ENCODE measurements at places on chromosomes 3 and 15.

DNA sequence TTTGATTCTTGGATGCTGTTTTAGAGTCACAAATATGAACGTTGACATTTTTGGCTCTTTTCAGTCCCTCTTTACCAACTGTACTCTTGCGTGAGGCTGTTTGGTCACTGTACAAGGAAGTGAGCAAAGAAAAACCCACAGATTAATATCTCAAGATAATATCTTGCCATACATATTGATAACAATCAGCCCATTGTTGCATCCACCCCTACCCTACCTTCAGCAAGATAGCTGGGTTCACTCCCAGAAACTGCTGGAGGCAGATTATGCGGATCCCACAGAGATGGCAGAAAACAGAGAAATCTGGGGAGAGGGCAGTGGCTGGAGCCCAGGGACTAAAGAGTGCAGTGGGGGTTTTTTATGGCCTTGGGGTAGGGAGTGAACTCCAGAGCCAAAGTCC, 29.9 kb upstream of the MFSD1 start:
- no peak for DNase-seq

DNA sequence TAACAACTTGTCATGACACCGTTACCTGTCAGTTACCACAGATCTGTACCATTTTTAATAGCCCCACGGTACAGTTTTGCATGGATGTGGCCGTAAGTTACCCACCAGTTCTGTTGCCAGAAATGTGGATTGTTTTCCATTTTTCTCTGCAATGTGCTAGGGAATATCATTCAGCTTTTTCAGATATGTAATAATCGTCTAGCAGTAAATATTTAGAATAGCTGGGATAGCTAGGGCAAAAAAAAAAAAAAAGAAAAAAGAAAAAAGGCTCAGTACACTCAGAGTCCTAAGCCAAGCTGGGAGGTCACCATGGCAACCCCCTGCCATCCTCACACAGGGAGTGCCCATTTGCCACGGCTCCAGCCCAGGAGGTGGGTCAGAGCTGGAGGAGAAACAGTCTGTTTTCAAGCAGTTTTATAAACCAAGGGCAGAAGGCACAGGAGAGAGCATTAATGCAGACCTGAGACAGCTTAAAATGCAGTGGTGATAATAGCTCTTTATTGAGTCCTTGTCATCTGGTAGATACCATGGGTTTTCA, 25.2 kb downstream of the PAQR5 start:
- peak; percentile 18 for DNase-seq

DNA sequence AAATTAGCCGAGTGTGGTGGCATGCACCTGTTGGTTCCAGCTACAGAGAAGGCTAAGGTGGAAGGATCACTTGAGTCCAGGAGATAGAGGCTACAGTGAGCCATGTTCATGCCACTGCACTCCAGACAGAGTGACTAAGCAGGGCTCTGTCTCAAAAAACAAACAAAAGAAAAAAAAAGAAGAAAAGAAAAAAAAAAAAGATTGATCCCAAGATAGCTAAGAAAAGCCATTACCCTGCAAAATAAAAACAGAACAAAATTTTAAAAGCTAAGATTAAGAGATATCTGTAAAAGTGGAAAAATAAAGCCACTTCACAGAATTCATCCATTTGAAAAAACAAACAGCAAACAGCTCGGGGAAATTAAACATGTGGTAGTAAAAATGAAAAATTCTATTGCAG, 23.8 kb downstream of the LRRC2 start:
- DNase-seq, result no peak

- no peak for DNase-seq
Observed at GRCh38 chr3:181176601-181177000, 187.1 kb upstream of the DNAJC19 start.

GRCh38 chr15:75943713-75944215, 40.1 kb downstream of the FBXO22 start:
- no peak for DNase-seq

DNA sequence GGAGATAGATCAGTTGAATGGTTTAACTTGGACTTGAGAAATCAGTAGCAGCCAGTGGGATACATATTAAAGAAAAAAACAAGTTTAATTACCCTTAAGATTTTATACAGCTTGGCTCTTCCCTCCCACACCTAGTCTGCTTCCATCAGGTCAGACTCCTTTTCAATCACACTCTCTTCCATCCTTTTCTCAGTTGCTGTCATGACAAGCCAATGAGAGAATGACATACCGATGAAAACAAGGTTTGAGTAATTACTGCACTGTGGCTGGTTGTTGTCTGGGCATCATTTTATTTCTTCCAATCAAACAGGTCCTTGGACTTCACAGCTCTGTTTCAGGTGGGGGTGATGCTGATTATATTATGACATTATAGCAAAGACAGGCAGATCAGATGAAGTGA, 424.6 kb downstream of the ZBTB20 start:
- DNase-seq, result no peak

Measured in AG08395 (cell line).